ENCODE measurements at places on chromosomes 5 and 9.
A peak's percentile ranks its signal among the peaks of the same experiment; 100 is the strongest.

DNA sequence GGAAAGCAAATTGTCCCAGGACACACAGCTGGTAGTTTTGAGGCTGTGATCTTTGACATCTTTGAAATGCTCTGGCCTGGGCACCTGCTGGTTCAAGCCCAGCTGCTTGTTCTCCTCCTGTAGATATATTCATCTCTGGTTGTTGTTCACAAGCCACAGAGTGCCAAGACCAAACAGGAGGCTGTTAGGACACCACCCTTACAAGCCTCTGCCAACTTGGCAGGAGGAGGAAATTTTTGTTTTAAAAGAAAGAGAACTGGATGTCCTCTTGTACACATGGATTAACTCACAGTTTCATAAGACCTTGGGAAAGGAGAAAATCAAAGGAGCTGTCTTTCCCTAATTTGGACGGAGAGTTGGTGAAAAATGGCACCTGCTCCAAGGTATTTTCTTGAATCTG is 8.5 kb upstream of the ZFP62 start:
- no peak for DNase-seq

- no peak for DNase-seq
Measured at GRCh38 chr5:99866740-99867139, 668.4 kb upstream of the FAM174A start.

- DNase-seq = peak; percentile 63
Measured at GRCh38 chr5:206406-206805, 11.5 kb downstream of the CCDC127 start.

DNA sequence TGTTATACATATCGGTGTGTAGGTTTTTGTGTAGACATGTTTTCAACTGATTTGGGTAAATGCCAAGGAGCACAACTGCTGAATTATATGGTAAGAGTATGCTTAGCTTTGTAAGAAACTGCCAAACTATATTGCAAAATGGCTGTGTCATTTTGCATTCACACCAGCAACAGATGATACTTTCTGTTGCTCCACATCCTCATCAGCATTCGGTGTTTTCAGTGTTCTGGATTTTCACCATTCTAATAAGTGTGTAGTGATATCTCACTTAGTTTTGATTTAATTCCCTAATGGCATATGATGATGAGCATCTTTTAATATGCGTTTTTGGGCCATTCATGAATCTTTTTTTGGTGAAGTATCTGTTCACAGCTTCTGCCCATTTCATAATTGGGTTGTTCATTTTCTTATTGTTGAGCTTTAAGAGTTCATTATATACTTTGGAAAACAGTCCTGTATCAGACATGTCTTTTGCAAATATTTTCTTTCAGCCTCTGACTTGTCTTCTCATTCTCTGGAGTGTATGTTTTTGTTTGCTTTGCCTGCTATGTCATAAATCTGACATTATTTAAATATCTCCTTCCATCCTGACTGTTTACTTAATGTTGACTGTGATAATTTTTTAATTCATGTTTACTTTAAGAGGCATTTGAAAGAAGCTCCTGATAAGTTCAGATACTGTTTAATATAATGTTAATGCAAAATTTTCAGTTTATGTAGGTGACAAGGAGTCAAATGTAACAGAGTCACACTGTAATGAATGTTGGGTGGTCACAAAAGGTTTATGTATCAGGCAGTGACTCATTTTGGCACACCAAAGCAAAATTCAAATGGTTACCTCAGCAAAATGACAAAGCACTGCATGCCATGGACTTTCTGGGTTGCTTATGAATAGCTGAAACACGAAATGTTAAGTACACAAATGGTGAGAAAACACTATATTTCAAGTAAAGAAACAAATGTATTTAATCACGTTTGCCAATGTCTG is 181.1 kb upstream of the DAB2 start:
- DNase-seq = peak; percentile 52

- no peak for DNase-seq
Measured at GRCh38 chr9:129442803-129443511, 177.9 kb downstream of the C9orf50 start.

DNA sequence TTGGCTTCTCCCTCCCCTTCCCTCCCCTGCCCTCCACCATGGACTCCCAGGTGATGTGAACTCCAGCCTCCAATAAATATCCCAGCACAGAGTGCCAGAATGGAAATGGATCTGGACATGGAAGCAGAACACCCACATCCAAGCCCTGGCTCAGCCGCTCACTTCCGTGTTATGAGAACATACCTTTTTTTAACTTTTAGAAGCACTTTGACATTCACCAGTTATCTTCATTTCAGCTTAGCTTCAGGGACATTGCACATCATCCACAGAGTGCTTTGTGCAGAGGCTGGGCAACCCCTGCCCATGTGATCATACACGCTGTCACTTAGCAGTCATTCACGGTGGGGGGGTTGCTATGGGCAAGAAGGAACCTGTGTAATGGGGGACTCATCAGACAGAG is 9.1 kb downstream of the AFAP1L1 start:
- no peak for DNase-seq

DNA sequence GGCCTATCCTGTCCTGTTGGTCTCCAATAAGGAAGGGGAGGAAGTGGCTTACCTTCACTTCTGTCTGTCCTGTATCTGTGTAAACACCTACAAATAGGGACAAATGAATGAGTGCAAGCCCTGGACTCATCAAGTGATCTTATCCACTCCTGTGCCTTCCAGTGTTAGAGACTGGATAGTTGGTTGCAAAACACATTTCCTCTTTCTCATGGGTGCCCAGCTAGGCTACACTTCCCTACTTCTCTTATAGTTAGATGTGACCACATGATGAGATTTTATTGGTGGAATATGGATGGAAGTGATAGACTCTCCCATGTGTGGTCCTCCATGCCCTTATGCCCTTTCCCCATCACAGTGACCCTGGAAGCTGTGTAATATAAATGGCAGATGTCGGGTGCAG is 16.9 kb upstream of the PFDN1 start:
- DNase-seq = no peak

DNA sequence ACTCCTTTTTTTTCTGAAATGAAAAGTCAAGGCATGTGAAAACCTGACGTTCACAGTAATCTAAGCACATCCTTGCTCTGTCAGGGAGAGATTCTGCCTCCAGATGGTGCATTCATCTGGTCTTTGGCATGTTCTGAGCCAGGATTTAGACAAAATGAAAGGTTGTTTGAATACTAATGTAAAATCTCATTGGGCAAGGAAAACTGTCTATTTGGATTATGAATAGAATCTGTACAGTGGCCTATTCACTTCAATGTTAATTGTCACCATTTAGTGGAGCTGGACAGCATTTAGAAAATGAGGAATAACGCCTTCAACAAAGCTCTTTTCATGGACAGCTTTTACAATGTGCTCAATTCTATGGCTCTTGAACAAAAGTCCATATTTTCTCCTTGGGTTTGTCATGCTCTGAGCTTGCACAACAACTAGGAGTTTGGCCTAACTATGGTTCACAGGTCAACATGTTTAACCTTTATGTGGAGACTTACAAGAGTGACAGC is 28.9 kb downstream of the ARHGEF28 start:
- peak; percentile 55 for DNase-seq

- no peak for DNase-seq
Measured at GRCh38 chr5:82152978-82153481, 125.1 kb downstream of the RPS23 start.

DNA sequence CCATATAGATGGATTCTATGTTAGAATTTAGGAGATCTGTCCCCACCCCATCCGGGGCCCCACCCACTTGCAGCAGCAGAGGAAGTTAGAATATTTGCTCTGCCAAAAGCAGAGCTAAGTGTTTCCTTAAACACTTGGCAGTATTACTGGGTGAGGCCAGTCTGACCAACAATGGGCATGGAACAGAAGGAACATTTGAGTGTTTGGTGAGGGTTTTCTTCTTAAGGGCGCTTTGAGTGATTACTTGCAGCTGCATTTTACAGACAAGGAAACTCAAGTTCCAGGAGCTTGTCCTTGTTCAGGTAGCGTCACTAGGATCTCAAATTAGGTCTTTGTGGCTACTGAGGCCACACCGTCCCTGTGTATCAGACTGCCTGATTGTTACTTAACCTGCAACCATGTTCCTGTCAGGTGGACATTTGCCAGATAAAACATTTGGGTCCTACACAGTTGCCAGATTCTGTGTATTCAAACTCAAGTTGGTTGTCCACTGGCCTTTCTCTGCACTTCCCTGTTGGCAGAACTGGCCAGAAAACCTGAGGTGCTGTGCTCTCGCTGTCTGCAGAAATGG is 59.3 kb downstream of the SLC46A2 start:
- DNase-seq = no peak

GRCh38 chr5:113068559-113068958 is 92.0 kb downstream of the DCP2 start:
- DNase-seq = no peak

GRCh38 chr5:140075371-140075770 is 32.3 kb upstream of the NRG2 start:
- DNase-seq = peak; percentile 39
